ENCODE measurements at places on chromosomes 3 and 15.

- no peak for DNase-seq
Observed at GRCh38 chr15:85394554-85395333, 14.3 kb downstream of the AKAP13 start.

GRCh38 chr15:100266166-100266565 is 75.6 kb downstream of the ADAMTS17 start:
- DNase-seq: no peak

DNA sequence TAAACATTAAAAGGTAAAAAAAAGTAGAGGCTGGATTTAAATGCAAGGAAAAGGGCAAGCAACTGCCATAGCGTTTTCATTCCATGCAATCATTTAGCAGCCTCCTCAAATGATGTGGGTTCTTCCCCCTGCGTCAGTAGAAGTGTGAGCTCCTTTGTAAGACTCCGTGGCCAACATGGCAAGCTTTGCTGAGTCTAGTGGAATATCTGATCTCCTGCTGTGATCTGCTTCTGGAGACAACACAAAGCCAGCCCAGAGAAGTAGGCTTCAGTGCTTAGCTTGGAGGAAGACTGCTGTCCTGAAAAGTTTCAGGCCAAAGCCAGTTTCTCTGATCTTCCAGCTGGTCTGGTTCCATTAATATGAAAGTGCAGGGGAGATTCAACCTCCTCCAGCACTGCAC is 70.4 kb downstream of the ARPP21 start:
- no peak for DNase-seq

DNA sequence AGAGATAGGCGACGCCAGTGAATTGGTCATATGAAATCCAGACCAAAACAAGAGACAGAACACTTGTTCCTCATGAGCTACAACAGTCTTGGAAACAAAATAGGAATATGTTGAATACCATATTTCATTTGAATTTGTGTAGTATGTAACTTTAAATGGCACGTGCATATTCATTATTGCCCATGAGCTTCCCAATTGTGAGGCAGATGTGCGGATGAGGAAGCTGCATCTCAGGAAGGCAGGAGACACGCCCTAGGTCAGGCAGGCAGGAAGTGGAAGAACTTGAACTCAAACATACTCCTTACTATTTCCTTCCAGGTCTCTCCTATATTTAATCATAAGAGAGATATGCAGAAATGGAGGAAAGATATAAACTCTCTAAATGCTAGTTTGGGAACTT is 106.8 kb upstream of the SLC2A2 start:
- DNase-seq: no peak

DNA sequence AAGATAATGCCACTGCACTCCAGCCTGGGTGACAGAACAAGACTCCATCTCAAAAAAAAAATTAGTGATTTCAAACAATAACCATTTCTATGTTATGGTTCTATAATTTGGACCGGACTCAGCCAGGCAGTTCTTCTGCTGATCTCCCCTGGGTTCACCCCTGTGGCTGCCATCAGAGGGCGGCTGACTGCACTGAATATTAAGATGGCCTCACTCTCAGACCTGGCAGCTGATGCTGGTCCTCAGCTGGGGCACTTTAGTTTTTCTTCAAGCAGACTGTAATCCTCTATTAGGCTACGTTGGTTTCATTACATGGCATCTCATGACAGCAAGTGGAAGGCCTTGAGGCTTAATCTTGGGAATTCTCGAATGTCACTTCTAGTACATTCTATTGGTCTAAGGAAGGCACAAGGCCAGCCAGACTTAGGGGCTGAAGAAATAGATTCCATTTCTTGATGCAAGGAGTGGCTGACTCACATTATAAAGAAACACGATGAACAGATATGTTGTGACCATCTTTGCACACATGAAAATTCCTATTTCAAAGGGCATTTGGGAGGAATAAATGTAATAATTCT is 12.8 kb downstream of the GALNT15 start:
- DNase-seq: no peak

Data from CD4-positive, alpha-beta T cell treated with Interleukin-15 for 4 hours (primary cell).